ENCODE measurements at places on chromosomes 1 and 21.

DNA sequence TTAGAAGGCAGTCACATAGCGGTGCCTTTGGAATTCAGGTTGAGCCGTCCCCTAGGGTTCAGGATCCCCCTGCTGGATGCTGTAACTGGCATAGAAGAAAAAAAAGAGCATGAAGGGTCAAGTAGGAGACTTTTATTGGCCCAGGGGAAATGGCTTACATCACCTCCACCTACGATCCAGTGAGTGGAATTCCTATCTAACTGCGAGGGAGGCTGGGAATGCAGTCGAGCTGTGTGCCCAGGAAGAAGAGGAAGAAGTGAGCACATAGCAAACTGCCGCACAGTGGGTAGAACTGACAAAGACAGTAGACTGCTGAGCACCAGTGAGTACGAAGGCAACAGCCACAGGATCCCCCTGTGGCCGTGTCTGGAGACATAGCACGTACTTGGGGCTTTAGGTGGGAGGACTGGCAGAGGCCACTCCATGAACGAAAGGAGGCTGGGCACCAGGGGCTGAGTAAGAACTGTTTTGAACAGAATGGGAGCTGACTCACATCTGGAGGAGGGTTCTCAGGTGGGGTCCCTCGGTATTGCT lies 79.2 kb downstream of the RNF220 start:
- DNase-seq: no peak

DNA sequence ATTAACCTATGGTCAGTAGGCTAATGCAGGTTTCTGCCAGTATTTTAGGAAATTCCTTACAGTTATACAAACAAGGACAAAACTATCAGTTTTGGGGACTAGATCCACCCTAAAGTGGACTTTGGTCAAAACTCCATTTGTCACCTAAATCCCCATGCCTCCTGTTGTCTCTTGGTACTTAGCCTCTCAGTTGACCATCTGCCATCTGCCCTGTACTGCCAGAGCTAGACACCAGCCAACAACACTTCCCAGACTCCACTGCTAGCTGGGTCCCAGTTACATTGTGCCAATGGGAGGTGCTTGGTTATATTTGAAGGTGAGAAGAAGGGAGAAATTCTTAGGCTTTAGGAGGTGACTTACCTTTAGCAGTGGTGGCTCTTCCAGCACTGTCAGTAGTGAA lies 17.0 kb upstream of the BSDC1 start:
- no peak for DNase-seq

DNA sequence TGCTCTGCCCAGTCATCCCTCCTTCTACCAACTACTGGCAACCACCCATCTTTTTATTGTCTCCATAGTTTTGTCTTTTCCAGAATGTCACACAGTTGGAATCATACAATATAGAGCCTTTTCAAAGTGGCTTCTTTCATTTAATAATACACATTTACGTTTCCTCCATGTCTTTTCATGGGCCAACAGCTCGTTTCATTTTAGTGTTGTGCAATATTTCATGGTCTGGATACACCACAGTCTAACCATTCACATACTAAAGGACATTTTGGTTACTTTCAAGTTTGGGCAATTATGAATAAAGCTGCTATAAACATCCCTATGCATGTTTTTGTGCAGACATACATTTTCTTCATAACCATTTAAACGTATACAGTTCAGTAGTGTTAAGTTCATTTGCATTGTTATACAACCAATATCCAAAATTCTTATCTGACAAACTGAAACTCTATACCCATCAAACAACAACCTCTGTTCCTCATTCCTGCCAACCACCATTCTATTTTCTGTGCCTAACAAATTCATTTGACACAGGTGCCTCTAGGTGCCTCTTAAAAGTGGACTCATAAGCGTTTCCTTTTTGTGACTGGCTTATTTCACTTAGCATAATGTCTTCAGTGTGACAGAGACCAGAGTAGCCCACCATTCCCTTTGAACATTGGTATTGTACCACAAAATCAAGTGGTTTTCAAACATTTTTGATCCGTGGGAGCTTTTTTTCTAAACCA lies 138.1 kb downstream of the NR5A2 start:
- DNase-seq: peak; percentile 60

DNA sequence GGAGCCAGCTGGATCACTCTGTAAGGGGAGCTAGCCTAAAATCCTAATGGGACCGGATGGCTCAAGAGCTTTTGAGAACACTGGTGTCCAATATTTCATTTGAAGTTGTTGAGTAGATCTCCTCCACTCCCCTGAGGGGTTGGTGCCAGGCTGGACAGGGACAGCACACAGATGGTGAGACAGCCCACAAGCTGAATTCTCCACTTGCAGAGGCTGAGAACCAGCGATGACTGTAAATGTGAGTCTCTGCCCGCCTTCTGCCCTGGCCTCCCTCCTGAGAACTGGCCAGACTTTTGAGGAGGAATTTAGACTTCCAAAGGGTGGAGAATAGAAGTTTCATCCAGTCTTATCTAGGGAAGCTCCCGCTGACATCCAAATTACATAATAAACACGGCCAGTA lies 20.5 kb upstream of the COQ8A start:
- DNase-seq: no peak

DNA sequence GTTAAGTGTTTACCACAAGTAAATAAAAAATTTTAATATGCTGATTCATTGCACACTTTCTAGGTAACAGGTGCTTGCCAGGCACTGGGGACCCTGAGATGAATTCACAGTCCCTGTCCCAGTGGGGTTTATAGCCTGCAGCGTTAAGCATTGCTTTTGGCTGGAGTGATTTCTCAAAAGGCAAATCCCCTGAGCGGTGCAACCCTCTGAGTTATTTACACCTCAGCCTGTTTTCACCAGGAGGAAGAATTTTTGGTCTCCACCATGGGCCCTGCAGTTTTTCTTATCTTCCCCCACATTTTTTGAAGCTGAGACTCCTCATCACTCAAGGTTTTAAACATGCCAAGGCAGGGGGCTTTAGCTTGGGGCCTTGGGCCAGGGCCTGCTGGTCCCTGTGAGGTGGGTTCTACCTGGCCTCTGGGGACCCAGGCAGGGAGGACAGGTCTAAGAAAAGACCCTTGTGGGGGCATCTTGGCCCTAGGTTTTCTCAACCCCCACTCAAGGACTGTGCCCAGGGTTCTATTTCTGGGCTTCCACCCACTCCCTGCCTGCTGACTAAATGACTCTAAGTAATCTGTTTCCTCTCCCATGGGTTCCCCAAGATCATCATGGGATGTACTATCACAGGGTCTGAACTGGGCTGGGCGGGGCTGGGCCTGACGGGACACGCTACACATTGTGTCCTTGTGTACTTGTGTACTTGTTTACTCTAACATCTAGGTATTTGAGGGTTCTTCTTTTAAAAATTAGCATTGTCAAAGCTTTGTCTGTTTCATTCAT lies 10.2 kb upstream of the CHIT1 start:
- DNase-seq: no peak

GRCh38 chr1:43883321-43883720 lies 50.3 kb upstream of the ARTN start:
- no peak for DNase-seq

DNA sequence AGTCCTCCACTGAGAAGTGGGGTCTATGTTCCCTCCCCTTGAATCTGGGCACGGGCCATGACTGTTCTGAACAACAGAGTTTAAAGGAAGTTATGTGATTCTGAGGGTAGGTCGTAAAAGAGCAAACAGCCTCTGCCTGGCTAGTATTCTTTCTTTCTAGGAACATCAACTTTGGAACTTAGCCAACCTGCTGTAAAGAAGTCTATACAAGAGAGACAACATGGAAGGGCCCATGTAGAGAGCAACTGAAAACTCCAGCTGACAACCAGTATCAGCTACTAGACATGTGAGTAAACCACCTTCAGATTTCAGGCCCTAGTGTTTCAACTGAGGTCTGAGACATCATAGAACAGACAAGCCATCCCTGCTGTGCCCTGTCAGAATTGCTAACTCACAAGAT lies 7.5 kb downstream of the SELENOF start:
- no peak for DNase-seq

- DNase-seq: no peak
These were observed 63.1 kb upstream of the SH3GLB1 start for GRCh38 chr1:86641318-86641717.

- DNase-seq: no peak
These were observed 213.7 kb downstream of the KCNH1 start for GRCh38 chr1:210920258-210920657.

DNA sequence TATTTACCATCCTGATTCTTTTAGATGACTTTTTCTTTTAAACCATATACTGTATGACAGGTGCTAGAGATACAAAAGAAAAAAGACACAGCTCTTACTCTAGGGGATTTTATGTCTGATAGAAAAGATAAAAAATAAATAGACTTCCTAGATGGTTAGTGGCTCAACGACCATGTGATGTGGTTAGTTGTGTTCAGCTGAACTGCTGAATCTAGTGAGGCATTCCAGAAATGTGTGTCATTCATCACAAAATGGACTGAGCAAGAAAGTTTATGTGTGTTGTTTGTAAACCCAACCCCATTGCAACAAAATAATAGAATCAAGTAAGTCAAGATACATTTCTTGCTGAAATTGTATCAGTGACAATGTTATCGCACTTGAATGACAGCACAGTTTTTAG lies 205.8 kb upstream of the LYPLAL1 start:
- no peak for DNase-seq

DNA sequence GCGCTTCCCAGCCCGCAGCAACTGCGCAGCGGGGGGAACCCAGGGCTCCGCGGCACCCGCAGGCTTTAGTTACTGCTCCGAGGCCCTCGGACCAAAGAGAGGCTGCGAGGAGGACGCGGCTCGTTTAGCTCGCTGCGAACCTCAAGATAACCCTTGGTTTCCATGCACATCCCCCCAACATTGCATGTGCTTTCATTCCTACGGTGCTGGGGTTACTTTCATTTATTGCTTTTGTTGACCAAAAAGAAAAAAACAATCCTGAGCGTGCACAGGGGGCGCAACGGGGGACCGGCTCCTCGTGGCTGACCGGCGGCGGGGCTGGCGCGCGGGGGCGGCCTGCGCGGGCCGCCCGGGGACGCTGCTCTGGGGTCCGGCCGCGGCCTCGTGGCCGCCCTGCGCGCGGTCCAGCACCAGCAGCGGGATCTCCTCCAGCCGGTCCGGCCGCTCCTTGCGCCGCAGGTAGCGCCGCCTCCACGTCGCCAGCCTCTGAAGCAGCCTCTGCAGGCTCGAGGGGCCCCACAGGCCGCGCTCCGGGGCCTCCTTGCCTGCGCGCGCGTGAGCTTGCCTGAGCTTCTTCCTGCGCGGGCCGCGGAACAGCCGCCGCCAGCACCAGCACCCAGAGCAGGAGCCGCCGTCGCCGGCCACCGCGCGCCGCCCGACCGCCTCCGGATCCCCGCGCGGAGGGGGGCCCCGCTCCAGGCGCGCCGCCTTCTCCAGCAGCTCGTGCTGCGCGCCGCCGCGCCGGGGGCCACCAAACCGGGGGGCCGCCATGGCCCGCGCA lies 77.4 kb downstream of the DESI2 start:
- DNase-seq: peak; percentile 28

DNA sequence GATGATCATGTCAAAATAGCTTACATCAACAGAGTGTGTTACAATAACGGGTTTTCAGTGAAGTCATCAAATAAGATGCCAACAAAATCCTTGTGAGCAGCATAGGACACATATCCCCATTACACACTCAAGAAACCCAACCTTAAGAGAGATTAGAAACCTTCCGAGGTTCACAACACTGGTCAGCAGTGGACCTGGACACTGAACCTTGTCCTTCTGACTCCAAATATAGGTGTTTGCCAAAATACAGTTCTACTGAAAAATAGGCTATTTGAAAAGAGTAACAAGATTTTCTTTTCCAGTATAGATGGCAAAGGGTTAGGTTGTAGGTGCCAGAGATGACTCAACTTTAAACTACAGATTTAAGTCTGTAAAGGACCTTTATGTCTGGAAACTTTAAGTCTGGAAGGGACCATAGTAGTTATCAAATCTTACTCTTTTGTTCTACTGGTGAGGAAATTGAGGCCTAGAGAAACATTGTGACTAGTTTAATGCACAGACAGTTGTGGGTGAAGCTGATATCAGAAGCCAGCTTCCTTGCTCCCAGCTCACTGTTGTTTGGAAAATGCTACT lies 811 bp upstream of the REG4 start:
- no peak for DNase-seq

- no peak for DNase-seq
These were observed 70.5 kb downstream of the SSBP3 start for GRCh38 chr1:54335755-54336108.

GRCh38 chr21:25359724-25360123 lies 247.6 kb downstream of the MRPL39 start:
- DNase-seq: no peak

GRCh38 chr1:116755066-116755465 lies 836 bp downstream of the CD2 start:
- no peak for DNase-seq

- no peak for DNase-seq
These were observed 59.1 kb downstream of the PLXNA2 start for GRCh38 chr1:208184966-208185654.

DNA sequence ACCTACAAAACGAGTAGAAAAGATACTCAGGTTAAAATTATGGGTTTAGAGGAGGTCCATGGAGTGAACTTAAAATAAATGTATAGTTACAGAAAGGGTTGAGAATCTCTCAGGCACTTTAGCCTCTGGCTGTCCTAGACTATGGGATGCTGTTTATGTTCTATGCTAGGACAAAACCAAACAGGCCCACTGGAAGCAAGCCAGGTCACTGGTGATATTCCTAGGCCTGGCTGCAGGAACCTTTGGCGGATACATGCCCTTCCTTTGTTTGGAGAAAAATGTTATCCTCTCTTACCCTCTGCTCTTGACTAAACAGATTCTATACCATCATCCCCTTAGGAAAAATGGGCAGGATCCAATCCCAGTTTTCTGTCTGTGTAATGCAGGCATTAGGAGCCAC lies 90.7 kb upstream of the DUSP10 start:
- no peak for DNase-seq

DNA sequence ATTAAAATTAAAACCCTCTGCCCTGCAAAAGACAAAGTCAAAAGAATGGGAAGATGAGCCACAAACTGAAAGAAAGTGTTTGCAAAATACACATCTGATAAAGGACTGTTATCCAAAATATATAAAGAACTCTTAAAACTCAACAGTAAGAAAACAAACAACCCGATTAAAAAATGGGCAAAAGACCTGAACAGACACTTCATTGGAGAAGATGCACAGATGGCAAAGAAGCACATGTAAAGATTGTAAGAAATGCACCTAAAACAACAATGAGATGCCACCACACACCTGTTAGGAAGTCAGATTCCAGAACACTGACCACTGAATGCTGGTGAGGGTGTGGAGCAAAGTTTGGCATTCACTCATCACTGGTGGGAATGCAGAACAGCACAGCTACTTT lies 24.6 kb upstream of the POFUT2 start:
- no peak for DNase-seq

DNA sequence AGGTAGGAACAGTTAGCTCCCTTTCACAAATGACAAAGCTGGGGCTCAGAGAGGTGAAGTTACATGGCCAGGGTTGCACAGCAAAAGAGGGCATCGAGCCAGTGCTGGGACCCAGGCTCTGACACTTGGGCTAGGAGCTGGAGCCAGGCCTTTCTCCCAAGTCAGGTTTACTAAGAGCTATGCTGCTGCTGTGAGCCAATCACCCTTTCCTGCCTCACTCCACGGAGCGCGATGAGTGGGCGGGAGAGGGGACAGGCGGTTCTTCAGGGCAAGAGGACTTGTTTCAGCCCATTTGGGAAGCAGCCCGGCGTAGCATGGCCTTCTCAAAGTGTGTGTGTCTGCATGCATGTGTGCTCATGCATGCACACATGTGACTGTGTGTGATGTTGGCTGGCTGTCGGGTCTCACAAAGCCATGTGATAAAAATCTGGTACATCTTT lies 10.6 kb downstream of the ID3 start:
- DNase-seq: no peak
